ENCODE measurements at places on chromosomes 4 and X.

DNA sequence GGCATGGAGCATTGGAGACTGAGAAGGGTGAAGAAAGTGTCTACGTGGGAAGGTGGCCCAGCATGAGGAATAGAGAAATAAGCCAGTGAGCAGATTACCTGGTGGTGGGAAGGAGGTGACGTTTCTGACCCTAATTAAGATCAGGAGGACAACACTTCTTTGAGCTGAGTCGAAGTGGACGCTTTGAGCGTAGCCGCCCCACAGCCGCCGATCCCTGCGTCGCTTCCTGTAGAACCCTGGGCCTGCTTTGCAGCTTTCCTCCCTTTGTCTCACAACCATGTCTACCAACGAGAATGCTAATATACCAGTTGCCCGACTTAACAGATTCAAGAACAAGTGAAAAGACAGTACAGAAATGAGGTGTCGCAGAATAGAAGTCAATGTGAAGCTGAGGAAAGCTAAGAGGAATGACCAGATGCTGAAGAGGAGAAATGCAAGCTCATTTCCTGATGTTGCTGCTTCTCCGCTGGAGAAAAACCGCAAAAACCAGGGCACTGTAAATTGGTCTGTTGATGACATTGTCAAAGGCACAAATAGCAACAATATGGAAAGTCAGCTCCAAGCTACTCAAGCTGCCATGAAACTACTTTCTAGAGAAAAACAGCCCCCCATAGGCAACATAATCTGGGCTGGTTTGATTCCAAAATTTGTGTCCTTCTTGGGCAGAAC, 6.4 kb upstream of the ANTXR2 start:
- no peak for DNase-seq

DNA sequence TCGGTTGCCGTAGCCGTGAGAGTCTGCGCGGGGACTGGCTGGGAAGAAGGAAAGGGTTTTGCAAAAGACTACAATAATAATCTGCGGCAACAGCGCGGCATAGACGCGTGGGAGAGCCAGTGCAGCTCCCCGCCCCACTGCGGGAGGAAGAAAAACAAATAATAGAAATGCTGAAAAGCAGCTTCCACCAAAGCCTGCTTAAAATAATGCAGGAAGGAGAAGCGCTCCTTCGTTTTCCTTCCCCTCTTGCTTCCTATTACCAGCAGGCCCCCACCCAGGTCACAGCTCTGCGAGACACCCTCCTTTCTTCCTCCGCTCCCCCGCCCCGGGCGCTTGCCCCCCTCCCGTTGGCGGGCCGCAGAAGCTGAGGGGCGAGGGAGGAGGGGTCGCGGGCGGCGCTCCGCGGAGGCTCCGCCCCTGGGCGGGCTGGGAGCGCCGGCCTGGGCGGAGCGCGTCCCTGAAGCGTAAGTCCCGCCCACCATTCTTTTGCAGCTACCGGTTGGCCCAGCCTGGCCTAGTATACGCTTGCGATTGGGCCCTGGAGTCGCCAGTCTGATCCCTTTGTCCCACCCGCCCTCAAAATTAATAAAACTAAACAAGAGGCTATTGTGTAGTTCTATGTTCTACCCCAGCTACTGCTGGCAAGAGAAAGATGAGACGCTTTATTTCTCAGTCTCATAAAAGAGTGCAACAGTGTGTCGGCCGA, 636 bp upstream of the AMOT start:
- DNase-seq: peak; percentile 74

GRCh38 chr4:124711471-124712371, 811 bp downstream of the ANKRD50 start:
- DNase-seq: peak; percentile 6

- DNase-seq: no peak
Observed at GRCh38 chr4:17436750-17437090, 75.2 kb downstream of the QDPR start.

DNA sequence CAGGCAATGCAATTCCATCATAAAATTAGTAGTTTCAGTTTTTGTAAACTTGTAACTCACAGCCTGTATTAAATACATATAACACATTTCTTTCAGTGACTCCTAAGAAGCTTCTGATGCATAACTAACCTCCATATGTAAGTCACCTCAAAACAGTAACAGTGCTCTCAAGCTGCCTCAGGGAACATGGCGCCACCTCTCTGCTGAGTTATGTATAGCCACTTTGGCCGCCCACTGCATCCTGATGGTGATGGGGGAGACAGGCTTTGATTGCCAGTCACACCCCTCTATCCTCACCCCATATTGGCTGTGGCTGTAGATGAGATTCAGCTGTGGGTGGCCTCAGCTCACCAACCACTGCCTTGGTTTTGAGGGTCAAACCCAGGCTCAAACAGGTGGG, 54.3 kb downstream of the LRBA start:
- DNase-seq: peak; percentile 69

- no peak for DNase-seq
Observed at GRCh38 chr4:5804656-5805055, 88.2 kb downstream of the CRMP1 start.

DNA sequence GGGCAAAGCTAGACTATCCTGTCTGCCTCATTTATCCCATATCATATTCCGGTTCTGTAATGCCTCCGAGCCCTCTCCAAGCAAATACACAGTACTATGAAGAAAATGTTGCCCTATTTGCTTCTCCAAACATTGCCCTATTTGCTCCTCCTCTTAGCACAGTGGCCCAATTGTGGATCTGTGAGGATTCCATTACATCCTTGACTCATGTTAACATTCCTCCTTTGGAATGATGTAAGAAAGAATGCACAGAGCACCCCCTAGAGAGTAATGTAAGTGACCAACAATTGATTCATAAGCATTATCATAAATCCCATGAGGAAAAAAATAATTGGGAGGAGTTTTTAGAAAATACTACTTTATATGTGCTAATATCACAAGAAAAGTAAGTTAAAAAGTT, 11.3 kb upstream of the BTC start:
- no peak for DNase-seq

DNA sequence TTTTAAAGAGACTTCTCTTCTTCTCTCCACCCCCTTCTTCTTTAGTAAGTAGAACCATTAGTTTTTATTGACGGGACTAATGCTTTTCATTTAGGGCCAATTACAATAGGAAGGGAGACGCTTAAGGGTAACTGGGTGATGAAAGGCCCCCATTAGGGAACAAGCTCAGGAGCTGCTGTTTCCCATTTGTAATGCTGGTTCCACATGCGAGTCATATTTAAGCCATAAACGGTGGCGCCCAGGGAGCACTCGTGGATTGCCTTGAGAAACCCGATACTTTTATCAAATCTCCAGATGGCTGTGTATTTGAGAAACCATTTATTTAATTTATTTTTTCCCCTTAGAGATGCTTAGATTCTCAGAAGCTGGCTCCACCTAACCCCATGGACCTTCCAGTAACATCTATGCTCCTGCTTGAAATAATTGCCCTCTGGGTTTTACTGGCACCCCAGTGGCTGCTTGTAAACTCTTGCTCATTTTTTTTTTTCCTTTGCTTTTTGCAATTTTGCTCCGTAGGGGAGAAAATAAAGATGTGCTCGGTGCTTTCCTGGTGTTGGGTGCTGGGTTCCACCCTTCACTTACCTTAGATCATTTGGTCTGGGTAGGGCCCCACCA, 124.2 kb upstream of the MSX1 start:
- no peak for DNase-seq

GRCh38 chrX:148530464-148531077, 30.2 kb downstream of the AFF2 start:
- DNase-seq: no peak

GRCh38 chr4:92265021-92265420, 38.7 kb upstream of the GRID2 start:
- no peak for DNase-seq

DNA sequence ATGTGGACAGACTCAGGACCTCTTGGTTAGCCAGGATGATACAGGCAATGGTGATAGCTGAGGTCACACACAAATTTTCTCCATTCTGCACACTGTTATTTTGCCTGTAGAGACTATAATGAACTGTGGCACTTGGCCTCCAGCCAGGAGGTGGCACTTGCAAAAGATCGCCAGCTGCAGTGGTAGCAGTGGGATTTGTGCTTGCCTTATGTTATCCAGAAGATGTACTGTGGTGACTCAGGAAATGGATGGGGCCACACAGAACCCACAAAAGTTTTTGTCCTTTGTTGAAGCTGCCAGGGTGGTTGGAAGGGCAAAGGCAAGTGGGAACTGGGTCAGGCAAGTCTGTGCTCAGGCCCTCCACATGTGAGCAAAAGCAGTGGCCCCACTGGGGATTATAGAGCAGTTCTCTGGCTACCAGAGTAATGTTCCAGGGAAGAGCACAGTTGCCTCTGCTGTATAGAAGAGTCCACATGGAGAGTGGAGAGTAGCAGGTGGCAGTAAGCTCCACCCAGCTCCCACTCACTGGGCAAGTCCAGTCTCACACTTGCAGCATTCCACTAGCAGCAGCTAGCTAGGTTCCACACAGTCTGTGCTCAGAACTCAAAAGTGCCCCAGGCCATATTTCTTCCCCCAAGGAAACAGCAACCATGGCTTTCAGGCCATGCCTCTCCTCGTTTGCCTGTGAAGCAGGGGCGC, 5.9 kb upstream of the C4orf17 start:
- DNase-seq: no peak

- DNase-seq: no peak
Observed at GRCh38 chr4:99893839-99894160, 427 bp downstream of the LAMTOR3 start.

- DNase-seq: no peak
Observed at GRCh38 chr4:66091786-66092185, 421.5 kb upstream of the EPHA5 start.
